Mesendoderm (in vitro differentiated cells): ENCODE measurements at places on chromosomes 7 and 10.
A peak's percentile ranks its signal among the peaks of the same experiment; 100 is the strongest.

DNA sequence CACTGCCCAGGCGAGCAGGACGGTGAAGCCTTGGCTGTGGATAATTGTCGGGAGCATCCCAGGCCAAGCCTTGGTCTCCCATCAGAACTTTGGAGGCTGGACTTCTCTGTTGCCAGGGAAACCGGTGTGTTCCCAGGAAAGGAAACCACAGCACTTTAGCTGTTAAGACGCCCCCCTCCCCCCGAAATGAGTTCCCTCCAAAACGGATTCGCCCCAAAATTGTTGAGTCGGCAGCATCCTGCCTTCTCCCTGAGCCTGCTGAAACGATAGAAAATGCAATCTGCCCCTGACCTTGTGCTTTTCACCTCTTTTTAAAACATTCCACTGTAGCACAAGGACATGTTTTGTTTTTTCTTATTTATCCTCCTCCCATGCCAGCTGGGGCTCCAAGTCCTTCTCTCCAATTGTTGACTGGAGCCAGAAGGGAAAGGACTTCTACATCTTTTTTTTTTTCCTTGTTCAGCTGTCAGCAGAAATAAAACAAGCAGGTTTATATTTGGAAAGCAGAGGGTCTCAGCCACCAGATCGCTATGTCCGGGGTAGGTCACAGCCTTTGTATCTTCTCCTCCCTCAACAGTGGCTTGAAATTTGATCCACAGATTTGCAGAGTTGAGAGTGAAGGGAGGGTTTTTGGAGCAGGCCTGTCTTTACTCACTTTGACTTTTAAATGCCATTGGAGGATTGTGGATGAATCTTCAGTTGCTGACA lies 116.5 kb downstream of the ZMIZ1 start:
- peak; percentile 59 for DNase-seq

GRCh38 chr7:105987046-105987445 lies 24.0 kb downstream of the CDHR3 start:
- DNase-seq = no peak

DNA sequence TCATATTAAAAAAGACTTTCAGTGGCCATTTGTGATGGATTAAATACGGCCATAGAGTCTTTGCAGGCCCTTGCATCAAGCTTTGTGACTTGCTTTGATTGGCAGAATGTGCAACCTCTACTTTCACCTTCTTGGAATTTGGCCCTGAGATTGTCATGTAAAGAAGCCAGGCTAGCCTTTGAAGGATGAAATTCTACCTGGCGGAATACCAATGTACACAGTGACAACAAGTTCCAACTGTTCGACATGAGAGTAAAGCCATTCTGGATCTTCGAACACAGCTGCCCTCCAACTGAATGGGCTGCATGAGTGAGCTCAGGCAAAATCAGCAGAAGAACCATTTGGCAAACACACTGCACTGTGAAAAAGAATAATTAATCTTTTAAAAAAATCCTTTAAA lies 321.3 kb downstream of the PHF14 start:
- no peak for DNase-seq

GRCh38 chr7:88172842-88173241 lies 47.0 kb downstream of the SRI start:
- DNase-seq = no peak

DNA sequence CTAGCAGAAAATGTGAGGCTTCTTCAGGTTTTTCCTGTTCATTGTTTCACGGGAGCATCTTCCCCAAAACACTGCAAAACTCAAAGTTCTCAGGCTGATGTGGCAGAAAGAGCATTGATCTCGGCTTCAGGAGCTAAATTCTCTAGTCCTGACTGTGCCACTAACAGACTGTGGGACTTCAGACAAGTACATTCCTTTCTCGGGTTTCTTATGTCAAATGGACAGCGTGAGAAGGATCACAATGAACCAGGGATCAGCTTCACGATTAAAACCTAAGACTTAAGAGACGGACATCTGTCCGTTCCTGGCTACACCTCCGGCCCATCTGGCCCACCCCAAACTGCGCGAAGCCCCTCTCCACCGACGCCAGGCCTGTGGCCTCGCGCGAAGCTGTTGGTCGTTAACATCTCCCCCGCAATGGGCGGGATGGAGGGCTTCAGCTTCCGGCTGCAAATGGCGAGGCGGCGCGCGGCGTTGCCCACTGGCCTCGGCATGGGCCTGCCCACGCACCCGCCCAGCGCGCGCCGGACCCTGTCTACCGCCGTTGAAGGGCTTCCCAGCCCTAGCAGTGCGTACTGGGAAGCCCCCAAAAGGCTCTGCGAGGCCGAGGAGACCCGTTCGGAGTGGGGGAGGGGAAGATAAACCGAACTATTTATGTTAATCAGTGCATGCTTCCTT lies 549 bp upstream of the DDX50 start:
- DNase-seq = no peak

DNA sequence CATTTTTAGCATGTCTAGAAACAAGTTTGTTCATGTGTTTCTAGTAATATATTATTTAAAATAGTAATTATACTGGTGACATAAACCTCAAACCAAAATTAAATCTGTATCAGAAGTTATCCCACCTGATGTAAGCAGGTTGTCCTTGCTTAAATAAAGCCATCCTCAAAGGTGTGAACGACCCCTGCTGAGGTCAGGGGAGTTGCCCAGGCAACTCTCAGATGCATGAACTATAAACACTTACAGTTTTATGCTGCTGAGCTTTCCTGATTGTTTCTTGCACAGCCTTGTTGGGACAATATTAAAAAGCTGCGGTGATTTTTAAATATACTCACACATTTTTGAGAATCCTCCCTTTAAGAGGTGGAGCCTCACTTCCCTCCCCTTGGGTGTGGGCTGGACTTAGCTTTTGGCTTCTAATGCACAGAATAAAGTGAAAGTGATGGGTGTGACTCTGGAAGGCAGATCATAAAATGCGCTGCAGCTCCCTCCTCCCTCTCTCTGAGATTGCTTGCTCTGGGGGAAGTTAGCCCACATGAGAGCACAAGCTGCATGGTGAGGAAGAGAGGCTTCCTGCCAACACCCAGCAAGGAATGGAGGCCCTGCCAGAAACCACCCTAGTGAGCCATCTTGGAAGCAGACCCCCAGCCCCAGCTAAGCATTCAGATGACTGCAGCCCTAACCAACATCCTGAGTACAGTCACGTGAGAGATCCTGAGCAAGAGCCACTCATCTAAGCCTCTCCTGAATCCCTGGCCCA lies 152.7 kb downstream of the SKIDA1 start:
- peak; percentile 86 for DNase-seq

GRCh38 chr10:102291221-102291905 lies 46.0 kb downstream of the GBF1 start:
- DNase-seq = no peak

DNA sequence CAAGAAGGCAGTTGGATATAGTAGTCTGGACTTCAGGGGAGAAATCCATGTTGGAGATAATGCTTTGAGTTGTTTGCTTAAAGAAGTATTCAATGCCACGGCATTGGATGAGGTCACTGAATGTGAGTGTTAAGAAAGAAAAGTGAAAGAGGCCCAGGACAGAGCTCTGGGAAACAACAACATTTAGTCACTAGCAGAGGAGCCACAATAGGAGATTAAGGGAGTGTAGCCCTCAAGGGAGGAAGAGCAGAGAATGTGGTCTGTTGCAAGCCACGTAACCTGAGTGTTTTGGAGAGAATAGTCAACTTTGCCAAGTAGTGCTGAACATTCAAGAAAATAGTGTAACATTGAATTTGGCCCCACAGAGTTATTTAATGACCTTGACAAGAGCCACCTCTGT lies 114.7 kb downstream of the MYO3A start:
- DNase-seq = peak; percentile 24

DNA sequence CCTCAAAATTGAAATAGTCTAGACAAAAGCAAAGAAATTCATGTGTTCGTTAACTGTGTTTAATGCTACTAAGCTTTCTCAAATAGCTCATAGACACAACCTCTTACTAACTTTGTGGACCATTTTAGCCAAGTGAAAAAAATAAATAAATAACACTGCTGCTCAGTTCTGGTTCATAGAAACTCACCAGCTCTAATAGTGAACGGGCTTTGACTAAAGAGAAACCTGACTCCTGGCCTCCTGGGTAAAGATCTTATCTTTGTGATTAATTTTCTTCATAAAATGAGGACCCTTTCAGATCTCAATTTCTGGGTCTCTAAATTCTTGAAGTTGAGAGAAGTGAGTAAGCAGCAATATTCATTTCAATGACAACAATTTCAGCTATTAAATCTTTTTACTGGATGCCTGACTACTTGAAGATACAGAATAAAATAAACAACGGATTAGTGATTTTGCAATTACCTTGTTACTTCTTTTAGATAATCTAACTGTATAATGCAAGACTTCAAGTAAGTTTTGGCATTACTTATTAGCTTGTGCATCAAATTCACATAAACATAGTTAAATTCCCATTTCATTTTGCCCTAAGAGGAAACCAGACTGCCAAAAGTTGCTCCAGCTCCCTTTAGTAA lies 3.1 kb downstream of the CADPS2 start:
- no peak for DNase-seq

- DNase-seq = no peak
Measured at GRCh38 chr7:7156663-7157062, 25.7 kb upstream of the C1GALT1 start.

DNA sequence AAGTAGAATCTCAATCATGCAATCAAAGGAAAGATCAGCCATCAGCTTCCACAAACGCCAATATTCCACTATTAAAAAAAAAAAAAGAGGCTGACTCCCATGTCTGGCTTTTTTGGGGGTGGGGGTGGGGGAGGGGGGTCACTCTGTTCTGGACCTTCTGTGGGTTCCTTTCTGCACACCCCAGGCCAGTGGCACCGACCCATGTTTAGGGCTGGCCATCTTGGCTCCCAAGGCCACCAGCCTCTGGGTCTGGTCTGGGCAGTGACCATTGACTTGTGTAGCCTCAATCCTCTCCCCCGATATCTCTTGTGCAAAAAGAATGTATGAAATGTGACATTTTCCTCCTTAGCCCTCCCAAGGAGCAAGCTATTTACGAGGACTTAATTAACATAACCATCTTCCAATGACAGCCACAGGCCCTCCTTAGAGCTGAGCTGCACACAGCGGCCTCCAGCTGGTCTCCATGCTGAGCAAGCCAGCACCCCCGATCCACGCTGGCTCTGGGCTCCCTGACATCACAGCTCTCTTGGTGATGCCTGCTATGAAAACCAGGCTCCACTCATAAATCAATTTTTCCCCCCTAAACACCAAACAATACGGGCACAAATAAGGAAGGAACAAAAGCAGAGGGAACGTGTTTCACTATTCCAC lies 100.1 kb downstream of the ZRANB1 start:
- peak; percentile 81 for DNase-seq

GRCh38 chr7:31020161-31020560 lies 31.9 kb upstream of the ADCYAP1R1 start:
- DNase-seq = peak; percentile 44

GRCh38 chr7:6559896-6560295 lies 8.6 kb upstream of the GRID2IP start:
- no peak for DNase-seq

DNA sequence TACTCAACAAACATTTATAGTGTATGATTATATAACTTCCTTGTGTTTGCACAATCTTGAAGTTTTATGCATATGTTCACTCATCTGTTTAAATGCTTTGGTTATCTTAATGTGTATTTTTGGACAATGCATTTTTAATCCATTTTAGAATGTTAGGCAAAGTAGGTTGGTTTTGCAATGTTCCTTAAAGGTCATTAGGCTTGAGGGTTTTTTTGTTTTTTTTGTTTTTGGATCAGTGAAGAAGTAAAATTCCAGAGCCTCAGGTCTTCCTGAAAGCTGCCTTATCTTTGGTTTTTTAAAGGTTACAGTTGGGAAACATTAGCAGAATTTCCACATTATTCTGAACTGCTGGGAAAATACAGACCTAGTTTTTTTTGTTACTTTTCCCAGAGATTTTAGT lies 12.8 kb downstream of the MDFIC start:
- no peak for DNase-seq

- DNase-seq = no peak
Measured at GRCh38 chr7:18497082-18497481, 1.5 kb downstream of the HDAC9 start.

- DNase-seq = no peak
Measured at GRCh38 chr7:67863911-67864310, 867.3 kb downstream of the TYW1 start.

- DNase-seq = no peak
Measured at GRCh38 chr10:55013318-55013717, 212.3 kb upstream of the PCDH15 start.

DNA sequence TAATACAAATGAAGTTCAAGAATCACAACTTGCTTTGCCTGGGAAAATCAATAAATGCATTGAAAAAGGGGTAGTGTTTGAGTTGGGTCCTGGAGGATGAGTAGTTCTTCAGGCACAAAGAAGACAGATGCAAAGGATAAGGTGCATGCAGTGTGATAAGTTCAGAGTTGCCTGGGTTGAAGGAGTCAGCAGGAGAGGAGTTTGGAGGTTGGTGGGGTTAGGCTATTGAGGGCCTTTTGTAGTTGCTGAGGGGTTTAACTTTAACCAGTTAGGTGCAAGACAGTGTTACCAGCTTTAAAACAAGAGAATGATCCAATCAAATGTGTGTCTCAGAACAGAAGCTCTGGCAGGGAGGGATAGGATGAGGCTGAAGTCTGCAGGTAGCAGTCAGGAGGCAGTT lies 44.3 kb upstream of the GLCCI1 start:
- DNase-seq = peak; percentile 21

DNA sequence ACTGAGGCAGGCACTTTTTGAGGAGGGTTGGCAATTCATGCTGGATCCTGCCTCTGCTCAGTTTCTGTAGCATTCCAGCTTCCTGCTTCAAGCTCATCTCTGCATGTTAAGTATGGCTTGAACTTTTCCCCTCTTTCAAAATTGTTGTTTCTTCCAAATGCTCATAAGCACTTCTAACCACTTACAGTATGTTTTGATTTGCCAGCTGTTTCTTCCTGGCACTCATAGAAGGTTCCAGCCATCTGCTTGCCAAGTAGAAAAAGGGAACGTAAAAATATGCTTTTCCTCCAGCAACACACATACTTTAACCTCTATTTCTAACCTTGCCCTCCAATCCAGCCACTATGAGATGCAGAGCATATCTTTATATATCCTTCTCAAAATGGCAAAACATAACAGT lies 692.6 kb upstream of the COBL start:
- no peak for DNase-seq

- DNase-seq = no peak
Measured at GRCh38 chr10:18368273-18368672, 228.0 kb downstream of the CACNB2 start.

DNA sequence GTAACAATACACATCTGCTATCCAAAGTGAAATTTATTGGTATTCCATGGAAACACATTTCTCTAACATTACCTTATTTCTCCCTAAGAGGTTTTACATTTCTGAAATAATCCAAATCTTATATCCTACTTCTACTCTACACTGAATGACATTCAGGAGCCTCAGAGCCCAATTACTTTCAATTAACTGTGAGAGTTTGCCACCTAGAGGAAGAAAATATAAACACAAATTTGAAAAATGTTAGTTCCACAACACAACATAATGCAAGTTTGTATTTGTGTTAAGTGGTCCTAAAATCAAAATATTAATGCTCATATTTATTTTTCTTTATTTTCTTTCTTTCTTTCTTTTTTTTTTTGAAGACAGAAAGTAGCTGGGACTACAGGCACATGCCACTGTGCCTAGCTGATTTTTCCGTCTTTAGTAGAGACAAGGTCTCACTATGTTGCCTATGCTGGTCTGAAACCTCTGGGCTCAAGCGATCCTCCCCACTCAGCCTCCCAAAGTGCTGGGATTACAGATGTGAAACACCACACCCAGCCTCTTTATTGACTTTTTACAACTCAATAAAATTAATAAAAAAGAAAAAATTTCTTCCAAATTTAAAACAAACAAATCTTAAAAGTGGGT lies 46.0 kb downstream of the ATAD1 start:
- peak; percentile 46 for DNase-seq
